Urinary bladder (tissue), 4 donors: ENCODE measurements at places on chromosomes 12 and 14. TPM values are rescaled to one million over a fixed set of nuclear protein-coding genes. Genes with fewer than 3 reads are reported as not detected.

The IFNG gene
- not detected for total RNA-seq

The ARHGEF25 gene
- 64.1 TPM for total RNA-seq

The NOVA1 gene
- 31.6 TPM for total RNA-seq

The FLVCR2 gene
- 4.9 TPM for total RNA-seq

The KCNH3 gene
- 0.58 TPM for total RNA-seq

The SMCO2 gene
- total RNA-seq = not detected

- peak; percentile 61 for DNase-seq
Observed at GRCh38 chr14:102795060-102795925, 18.0 kb downstream of the TRAF3 start.

DNA sequence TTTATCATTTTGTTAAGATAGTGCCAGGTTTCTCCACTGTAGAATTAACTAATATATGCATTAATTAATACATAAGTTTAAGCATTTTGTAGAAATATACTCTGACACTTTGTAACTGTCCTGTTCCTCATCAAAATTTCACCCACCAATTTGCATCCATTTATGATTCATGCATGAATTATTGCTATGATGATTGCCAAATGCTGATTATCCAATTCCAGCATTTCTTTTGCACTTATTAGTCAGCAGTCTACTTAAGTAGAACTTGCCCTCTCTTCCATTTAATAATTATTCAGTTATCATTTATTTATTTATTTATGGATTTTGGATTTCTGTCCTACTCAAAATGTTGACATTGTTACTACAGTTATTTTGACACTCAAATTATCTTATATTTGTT, 72.2 kb downstream of the SLC6A15 start:
- no peak for DNase-seq

DNA sequence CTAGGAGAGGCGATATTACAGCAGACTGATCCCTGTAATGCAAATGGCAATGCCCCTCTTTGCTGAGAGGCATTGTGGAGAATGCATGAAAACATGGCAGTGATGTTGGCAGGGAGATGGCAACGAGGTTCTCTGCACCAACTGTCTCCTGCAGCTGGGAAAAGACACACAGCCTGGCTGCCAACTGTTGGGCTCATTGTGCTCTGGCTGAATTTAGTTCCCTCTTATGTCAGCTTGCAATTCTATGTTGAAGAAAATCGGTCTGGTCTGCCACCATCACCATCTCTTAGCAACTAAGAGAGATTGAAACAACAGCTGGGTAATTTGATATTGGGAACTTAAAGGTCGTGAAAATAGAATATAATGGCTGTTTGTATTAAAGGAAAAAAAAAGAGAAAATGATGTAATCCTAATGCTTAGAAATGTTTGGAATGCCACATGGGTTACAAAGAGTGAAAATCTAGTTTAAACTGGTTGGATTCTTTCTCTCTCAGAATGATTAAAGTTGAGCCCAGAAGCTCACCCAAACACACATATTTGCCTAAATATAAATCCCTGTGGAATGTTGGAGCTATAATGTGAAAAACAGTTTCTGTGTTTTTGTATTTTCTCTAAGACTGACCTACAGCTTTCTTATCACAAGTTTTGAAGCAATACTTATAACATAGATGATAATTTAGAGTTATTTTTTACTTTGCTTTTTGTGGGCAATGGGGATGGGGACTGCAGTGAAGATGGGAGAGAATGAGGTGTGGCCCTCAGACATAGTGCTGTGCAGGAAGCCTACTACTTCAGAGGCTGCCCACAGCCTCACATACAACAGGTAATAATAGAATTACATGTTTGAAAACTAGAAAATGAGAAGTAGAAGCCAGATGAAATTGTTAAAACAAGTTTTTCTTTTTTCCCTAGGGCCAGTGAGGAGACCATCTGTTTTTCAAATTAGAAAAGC, 143.7 kb downstream of the AKAP6 start:
- DNase-seq = no peak

GRCh38 chr12:88338486-88338885, 196.4 kb downstream of the TMTC3 start:
- DNase-seq = no peak

GRCh38 chr12:97093187-97093683, 186.2 kb downstream of the NEDD1 start:
- DNase-seq = no peak

GRCh38 chr14:34610101-34610500, 19.8 kb downstream of the SNX6 start:
- no peak for DNase-seq

GRCh38 chr14:56703947-56704346, 106.3 kb downstream of the OTX2 start:
- no peak for DNase-seq

DNA sequence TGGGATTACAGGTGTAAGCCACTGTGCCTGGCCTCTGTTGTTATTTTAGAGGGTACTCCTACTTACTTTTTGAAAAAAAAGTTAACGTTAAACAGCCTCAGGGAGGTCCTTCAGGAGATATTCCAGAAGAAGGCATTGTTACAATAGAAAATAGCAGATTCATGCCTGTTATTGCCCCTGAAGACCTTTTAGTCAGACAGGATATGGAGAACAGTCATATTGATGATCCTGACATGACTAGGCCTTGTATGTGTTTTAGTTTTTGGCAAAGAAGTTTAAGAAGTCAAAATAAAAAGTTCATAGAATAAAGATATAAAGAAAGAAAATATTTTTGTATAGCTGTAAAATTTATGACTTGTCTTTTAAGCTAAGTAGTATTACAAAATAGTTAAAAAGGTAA, 45.3 kb downstream of the WASHC3 start:
- DNase-seq = no peak

- no peak for DNase-seq
Observed at GRCh38 chr14:53628732-53629430, 327.7 kb downstream of the BMP4 start.

DNA sequence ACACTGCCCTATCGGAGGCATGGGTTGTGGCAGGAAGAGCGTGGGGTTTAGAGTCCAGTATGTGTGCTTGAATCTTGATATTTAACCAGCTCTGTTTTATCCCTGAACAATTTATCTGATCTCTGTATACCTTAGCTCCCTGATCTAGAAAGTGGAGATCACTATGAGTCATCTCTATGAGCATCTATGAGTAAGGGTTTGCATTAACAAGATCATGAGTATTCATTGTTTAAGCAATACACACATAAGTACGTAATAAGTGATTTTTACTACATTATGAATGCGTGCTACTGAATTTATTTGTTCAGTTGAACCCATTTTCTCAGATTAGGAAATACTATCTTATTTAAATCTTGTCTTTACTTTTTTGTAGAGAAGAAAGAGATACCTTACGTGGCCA, 49.4 kb downstream of the GPATCH2L start:
- no peak for DNase-seq
